ENCODE measurements at places on chromosomes 7 and 10.

GRCh38 chr10:42783181-42783549, 570 bp downstream of the BMS1 start:
- no peak for DNase-seq

DNA sequence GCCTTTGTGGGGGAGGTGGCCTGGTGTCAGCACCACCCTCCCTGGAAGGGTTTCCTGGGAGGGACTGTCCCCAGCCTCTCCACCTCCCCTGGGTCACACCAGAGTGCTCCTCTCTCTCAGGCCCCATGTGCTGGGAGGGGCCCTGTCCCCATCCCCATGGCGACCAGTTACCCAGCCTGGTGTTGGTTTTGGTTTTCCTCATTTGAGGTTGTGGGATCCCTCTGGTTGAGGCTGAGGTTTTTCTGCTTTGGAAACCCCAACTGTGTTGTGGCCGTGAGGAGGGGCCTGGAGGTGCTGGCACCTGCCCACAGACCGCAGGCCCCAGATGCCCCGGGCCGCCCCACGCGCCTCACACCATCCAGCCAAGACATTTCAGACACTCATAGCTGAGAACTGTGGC, 106.3 kb downstream of the GRK5 start:
- peak; percentile 79 for DNase-seq

DNA sequence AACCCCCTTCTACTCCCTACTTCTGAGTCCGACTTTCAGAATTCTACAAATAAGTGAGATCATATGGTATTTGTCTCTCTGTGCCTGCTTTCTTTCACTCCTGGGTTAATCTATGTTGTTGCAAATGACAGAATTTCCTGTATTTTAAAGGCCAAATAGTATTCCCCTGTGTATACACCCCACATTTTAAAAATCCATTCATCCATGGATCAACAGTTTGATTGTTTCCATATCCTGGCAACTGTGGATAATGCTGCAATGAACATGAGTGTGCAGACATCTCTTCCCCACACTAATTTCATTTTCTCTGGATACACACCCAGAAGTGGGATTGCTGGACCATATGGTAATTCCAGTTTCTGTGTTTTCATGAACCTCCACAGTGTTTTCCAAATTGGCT, 225.8 kb upstream of the TCERG1L start:
- no peak for DNase-seq

- no peak for DNase-seq
These were observed 864.4 kb upstream of the KCND2 start for GRCh38 chr7:119408596-119408995.

- DNase-seq: peak; percentile 16
These were observed 2.7 kb downstream of the NKX1-2 start for GRCh38 chr10:124446830-124447750.

DNA sequence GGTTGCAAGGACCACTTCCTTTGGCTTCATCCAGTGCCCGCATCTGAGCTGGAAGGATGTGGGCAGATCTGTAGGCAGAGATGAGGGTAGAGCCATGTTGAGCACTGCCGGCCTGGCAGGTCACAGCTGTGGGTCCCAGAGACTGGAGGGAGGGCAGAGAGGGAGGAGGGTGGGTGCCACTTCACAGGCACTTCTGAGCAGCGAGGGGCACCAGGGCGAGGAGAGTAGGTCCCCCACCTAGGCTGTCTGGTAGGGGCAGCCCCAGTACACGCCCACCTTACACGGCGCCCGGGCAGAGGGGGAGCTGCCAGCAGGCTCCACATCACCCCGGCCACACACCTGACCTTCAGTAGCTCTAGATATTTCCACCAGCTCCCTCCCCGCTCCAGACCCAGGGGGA, 473.0 kb upstream of the FOXK1 start:
- DNase-seq: no peak

DNA sequence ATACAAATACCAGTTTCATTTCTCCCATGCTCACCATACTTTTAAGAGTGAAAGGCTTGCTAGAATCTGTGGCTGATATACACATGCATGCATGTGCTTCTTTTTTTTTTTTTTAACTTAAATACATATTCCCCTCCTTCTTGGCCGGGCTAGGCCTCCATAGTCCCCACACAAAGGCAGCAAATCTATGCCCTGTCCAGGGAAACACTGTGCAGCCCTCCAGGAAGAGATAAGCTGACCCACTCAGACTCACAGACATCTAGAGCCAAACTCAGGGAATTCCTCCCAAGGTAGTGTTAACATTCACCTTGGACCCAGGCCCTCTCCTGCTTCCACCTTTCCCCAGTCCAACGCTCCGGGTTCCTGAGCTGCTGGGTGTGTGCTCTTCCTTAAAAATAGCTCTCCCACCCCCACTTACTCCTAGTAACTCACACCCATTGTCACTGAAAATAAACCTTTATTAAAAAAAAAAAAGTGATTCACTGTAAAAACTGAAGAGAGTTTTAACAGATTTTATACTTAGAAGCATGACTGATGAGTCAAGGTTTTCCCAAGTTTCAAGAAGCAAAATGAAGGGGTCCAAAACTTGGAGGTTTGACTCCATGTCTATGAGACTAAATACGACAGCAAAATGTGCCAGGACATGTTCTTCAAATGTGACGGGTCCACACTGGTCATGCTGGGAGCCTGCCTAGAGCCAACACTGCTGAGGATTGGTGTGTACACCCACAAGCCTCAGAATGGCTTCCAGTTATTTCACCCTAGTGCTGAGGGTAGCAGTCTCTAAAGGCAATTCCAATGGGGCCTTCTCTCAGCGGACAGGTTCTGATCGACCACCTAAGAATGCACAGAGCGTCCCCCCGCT, 159.5 kb downstream of the GLI3 start:
- no peak for DNase-seq

- no peak for DNase-seq
These were observed 9.0 kb downstream of the PUS7 start for GRCh38 chr7:105512926-105513526.

DNA sequence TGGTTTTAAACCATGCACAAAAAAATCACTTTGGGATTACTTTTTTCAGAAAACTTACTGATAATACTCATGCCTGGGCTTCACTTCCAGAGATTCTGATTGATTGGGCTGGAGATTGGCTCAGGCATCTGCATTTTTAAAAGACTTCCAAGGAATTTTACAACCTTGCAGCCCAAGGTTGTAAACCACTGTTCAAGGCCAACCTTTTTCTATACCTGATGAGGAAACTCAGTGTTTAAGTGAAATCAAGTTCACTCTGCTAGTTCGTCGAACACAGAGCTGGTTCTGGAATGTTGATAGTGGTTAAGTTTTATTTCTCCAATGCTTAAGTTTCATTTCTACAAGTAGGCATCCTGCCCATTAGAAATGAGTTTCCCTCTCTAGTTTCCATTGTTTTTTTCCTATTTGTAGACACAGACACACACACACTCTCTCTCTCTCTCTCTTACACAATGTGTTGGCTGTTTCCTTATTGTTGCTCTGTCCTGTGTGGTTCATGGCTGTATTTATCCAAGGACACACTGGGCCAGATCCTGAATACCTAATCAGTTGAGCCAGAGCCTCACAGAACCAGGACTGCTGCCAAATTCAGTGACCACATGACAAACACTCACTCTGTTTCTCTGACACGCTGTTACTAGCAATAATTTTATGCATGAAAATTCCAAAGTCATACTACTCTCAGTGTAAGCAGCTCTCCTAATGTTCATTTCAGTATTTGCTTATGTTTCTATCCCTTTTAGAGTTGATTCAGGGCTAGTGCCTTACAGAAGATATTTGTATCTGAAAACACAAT, 3.7 kb upstream of the IFIT1B start:
- DNase-seq: no peak

DNA sequence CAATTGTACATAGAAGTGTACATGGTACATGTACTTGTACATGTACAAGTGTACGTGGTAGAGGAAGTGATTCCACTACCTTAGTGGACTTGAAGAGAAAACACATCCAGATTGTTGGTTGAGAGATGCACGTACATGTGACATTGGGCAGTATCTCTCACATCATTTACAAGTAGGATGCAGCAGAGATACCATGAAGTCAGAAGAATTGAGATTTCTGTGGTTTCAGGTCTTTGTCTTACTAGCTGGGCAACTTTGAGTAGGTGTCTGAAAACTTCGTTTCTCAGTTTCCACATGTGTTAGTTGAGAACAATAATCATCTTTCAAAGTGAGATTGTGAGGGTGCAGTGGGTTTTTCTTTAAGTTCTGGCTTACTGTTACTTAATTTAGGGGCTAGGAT, 21.5 kb downstream of the CLDN12 start:
- peak; percentile 25 for DNase-seq

DNA sequence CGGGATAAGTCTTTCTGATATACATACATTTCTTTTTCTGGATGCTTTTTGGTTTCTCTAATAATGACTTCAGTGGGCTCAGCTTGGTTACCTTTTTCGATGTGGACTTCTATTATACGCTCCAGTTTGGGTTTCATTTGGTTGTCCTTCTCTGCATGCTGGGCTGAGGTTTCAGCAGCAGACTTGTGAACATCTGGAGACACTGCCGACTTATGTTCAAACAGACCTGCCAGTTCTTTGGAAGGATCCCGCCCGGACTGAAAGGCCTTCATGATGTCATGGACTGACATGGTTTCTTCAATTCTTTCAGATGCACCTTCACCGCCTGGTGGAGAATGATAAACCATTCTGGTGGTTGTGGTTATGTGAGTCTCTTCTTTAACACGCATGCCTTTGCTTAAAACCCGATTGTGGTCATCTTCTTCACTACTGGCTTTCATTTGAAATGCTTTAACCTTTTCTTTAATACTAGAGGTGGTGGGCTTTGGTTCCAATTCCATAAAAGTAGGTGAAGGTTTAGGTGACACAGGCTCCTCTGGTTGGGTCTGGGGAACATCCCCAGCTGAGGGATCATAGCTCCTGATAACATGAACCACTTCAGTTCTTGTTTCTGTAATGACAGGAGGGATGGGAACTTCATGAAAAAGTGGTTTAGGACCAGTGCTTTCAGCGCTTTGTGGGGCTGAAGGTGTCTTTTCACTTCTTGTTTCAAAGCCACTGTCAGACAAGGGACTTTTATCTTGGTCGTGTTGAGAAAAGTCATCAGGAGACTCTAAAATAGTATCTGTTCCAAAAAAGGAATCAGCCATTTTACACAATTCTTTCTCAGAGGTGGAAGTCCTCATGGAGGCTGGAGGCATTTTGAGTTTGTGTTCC, 167.7 kb upstream of the CCDC6 start:
- peak; percentile 52 for DNase-seq

DNA sequence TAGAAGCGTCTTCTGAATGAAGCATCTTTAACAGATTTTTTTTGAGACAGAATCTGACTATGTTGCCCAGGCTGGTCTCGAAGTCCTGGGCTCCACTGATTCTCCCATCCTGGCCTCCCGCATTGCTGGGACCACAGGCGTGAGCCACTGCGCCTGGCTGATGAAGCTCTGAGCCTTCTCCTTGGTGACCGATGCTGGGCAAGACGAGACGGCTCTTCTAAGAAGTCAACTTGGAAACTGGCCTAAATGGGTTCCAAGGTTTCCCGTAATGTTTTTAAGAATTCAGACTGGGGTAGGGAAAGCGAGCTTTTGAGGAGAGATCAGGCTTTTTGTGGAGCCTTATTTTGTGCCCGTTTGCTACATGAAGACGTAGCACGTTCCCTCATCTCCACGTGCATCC, 224.5 kb downstream of the ZMYND11 start:
- DNase-seq: no peak

GRCh38 chr7:95088536-95089215, 181.3 kb downstream of the PPP1R9A start:
- DNase-seq: no peak

DNA sequence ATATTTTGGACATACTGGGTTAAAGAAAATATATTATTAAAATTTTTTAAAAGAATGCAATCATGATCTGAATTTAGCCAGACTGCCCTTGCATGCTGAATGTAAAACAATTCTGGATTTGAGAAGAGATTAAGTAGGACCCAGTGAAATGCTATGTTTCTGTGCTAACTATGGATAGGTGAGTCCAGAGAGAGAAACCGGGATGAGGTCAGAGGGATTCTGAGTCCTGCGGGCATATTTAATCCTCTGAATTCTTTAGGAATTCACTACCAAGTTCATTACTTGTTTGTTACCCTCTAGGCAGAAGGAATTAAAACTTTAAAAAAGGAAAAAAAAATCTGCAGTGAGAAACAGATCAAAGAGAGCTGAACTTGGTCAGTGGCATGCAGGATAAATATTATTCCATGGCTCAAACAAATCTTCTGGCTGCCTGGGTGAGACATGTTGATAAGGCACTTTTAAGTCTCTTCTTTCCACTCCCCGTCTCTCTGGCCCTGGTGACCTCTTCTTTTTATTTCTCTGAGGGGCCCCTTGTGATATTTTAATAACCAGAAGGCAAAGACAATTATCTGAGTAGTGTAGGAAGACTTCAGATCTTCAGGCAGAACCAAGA, 50.2 kb upstream of the LYZL1 start:
- no peak for DNase-seq

- DNase-seq: no peak
These were observed 547.5 kb downstream of the GALNT17 start for GRCh38 chr7:71679480-71679879.

- DNase-seq: peak; percentile 30
These were observed 165.6 kb upstream of the ASAH2 start for GRCh38 chr10:50416881-50417280.

DNA sequence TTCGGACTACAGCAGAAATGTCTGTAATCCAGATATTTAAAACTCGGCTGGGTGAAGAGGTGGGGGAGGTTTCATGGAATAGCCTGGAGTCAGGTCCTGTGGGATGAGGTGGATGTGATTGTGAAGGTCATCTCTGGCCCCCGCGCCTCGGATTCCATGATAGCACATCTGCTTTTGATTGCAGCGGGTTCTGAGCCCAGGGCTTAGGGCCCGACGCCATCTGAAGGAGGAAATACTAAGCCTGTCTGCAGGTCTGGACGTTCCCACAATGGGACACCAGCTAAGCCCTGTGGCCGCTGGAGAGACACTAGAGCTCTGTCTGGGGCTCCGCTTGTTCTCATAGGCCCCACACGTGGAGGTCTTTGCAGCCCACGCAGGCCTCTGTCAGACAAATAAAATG, 328.7 kb downstream of the CXCL12 start:
- no peak for DNase-seq

All from GM20000 (cell line).